ENCODE measurements at places on chromosomes 16 and 17.

DNA sequence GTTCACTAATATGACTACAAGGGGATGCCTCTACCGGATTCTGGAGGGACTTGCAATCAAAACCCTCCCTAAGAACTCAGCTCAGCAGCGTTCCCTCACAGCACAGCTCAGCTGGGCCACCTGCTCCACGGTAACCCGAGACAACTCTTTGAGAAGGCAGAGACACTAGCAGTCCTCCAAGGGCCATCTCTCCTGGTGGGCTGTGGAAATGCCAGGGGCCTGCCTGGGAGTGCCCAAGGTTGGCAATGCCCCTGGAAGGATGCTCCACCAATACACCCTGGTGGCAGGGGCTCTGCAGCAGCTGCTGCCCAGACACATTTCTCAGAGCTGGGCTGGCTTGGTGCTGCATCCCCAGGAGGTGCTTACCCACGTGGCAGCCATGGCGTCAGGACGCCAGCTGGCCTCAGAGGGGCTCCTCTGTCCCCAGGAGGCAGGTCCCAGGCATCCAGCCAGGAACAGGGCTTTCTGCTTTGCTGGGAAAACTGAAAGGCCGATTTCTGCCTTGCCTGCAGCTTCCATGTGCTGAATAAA, 16.5 kb downstream of the CDIP1 start:
- DNase-seq: no peak

DNA sequence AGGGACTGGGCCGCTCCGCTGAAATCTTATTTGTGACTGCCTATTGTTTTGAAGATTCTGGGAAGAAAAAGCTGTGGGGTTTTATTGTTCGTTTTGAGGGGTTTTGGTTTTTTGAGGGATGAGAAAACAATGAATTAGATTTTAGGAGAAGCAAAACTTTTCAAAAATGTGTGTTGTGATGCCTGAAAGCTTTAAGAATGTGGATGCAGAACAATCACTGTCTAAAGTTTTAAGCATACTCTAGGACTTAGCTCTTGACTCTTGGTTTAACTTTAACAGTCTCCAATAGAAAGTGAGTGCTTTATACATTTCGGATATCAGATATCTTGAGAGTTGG, 899 bp downstream of the CFAP52 start:
- DNase-seq: no peak

GRCh38 chr17:77382356-77382911, 241.7 kb downstream of the SEC14L1 start:
- DNase-seq: no peak

DNA sequence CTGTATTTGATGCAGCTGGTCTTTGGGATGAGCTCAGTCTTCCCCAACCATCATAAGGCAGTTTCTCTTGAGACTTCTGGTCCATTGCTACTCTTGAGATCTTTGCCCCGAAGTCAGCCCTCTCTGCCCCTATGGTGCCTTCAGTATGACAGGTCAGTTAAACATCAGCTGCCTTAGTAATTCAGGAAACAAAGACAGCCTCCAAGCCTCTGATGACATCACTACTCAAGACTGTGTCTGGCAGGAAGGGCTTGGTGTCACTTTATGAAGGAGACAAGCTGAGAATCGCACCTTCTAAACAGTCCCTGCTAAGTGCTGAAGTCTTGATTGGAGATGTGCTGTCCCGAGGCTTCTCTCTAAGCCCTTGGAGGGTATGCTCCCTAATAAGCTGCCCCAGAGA, 104.9 kb upstream of the TBX2 start:
- DNase-seq: no peak

- DNase-seq: no peak
Measured at GRCh38 chr16:47734987-47735594, 274.0 kb downstream of the PHKB start.

DNA sequence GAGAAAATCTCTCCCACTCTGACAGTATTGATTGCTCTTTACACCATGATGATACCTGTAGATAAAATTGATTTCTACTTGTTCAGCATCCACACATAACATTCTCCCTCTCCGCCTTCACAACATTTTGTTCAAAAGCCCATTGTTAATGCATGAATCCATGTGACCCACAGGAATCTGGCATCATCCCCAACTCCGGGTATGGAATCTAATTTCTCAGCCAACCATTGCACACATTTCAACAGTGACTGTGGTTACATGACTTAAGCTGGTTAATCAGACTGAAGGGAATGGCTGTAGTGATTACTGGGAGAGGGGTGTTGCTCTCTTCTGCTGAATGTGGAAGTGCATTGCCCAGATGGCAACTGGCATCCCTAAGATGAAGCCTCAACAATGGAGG, 161.4 kb upstream of the C16orf82 start:
- DNase-seq: no peak

- no peak for DNase-seq
Measured at GRCh38 chr17:73358668-73359067, 46.9 kb upstream of the CDC42EP4 start.

- DNase-seq: no peak
Measured at GRCh38 chr16:17331991-17332390, 138.8 kb downstream of the XYLT1 start.

DNA sequence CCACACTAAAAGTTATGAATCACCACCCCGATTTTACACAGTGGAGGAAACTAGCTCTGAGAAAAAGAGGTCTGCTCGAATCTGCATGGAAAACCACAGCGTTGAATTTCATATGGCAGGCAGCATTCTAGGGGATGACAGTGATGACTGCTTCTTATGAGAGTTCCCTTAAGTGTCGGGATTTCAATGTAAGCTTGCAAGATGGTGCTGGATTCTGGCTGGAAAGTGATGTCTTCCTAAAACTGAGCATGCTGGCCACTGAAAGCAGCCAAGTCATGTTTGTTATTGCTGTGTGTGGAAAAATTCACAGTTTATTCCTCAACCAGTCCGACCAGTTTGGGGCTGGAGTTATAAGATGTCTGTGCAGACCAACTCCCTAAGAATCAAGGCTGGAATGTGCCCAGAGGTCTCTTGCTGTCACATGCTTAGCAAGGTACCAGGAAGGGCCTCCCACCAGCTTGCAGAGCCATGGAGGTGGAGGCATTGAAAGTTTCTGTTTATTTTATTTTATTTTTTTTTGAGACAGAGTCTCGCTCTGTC, 37.2 kb upstream of the GAN start:
- DNase-seq: no peak

- DNase-seq: no peak
Measured at GRCh38 chr16:25606069-25606468, 85.7 kb upstream of the HS3ST4 start.

DNA sequence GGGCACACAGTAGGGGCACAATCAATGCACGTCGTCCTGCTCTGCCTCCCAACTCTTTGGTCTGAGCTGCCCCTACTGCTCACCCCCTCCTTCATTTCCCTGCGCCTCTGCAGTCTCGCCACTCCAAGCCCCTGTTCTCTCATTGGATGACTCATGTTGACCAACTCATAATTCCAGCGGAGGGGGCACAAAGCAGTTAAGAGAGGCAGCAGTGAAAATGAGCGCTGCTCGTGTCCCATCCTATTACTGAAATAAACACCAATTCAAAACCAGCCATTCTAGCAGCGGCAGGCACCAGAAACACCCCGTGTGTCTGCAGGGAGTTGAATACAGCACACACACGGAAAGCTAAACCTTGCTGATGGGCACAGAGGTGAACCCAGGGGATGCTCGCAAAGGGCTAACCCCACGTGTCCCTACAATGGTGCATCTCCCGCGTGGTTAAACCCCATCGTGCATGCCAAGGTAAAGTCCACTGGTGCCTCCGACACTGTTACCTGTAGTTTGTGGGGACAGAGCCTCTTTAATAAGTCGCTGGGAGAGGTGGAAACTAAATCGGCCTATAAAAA, 310.4 kb downstream of the XYLT1 start:
- DNase-seq: no peak

GRCh38 chr17:74923538-74924249, 379 bp upstream of the OTOP2 start:
- no peak for DNase-seq

GRCh38 chr17:5068236-5068635, 10.0 kb upstream of the ZFP3 start:
- no peak for DNase-seq

DNA sequence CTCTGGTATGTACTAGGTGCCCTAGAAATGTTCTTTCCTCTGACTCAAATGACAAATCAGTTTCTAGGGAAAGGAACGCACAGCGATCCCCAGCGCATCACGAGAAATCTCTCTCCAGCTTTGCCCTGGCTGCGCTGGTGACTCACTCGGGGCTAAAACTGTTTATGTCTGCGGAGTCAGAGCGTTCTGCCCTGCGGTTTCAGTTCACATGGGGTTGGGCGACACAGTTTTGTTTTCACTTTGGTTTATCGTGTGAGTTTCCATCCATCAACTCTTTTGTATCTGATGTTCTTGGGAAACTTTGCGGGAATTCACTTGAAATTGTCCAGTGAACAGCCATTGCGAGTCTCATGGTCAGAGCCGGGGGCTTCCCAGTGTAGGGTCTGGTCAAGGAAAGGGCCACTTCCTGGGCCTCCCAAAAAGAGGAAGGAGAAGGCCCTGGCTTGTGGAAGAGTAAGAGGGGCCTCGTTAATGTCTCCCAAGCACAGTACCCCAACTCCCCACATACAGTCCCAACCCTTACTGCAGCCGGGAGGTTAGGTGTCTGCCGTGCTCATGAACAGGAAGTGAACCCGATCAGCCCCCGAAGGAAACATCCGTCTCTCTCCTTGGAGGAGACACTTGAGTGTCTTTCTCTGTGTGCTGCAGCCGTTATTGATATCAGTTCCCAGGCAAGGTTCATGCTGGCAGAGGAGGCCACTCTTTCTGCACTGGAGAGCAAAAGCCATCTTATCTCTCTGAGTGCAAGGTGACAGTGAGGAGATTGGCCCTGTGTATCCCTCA, 643.2 kb downstream of the WWOX start:
- DNase-seq: no peak

- DNase-seq: no peak
Measured at GRCh38 chr16:8697965-8698364, 23.5 kb downstream of the ABAT start.

GRCh38 chr16:67023689-67024088, 5.3 kb upstream of the CBFB start:
- DNase-seq: no peak

- DNase-seq: no peak
Measured at GRCh38 chr17:78905116-78905515, 2.1 kb upstream of the CEP295NL start.

DNA sequence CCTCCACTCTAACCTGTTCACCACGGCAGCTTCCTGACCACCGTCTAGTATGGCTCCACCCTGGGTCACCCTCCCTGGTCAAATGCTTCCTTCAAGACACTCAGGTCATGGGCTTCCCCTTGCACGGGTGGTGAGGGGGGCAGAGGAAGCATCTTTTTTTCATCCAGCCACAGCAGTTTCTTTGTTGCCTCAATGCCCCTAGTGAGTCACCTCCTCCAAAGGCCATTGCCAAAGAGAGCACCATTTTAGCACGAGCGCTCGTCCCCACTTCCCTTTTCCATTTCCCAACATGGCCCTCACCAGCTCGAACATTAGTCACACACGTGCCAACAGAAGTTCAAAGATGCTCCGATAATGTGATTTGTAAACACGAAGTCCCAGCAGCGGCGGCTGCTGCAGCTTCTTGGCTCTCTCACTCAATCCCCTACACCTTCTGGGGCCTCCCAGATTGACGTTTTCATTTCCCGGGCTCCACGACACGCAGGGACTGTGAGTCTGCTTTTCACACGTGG, 134.6 kb downstream of the GAS7 start:
- DNase-seq: peak; percentile 82

DNA sequence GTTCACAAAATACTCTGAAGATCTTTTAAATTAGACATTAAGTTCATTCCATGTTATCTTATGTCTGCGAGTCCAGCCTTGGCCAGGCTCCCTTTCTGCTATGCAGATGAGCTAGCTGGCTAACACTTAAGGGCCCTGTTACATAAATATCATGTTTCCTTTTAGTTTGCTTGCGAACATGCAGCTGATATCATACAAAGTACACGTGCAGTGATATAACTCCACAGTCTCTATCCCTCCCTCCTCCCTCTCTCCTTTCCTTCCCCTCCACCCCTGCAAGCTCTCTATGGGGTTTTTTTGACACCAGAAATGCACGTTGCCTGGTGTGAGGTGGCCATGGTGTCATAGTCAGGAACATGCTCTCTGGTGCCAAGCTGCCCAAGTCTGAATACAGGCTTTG, 46.1 kb downstream of the ARHGAP17 start:
- no peak for DNase-seq

GRCh38 chr16:83924686-83925085, 25.8 kb downstream of the MLYCD start:
- no peak for DNase-seq

GRCh38 chr17:67679721-67680120, 38.0 kb upstream of the NOL11 start:
- no peak for DNase-seq

GRCh38 chr17:7858522-7858810, 663 bp downstream of the CYB5D1 start:
- DNase-seq: peak; percentile 27

GRCh38 chr16:24396350-24397271, 140.5 kb downstream of the CACNG3 start:
- no peak for DNase-seq

DNA sequence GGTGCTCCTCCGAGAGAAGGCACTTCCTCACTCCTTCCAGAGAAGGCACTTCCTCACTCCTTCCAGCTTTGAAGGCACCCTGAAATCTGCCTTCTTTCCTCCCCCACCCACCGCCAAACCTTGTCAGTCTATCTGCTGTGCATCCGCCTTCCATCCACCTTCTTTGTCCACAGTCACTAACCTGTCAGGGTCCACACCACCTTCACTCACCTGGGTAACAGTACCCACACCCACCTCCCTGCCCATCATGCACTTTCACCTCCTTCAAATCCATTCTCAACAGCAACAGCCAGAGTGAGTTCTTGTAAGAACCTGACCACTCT, 5.2 kb downstream of the CCDC102A start:
- no peak for DNase-seq

- no peak for DNase-seq
Measured at GRCh38 chr16:89944773-89945172, 3.8 kb upstream of the DEF8 start.

- no peak for DNase-seq
Measured at GRCh38 chr16:30585022-30585399, 486 bp downstream of the ZNF785 start.

DNA sequence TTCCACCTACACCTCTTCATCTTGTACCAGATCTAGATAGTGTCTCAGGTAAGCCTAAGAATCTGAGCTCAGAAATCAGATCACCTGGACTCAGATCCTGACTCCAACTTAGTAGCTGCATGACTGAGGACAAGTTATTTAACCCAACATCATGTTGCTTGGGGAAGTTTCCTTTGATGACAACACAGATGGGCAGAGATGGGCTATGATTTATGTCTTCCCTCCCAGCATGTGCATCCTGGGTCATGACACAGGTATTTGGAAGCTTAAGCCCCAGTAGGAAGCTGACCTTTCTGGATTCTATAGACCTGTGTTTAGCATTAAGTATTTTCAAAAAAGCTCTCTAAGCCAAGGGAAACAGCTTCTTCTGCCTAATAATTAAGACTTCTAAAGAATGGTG, 12.4 kb upstream of the HEATR6 start:
- DNase-seq: no peak

DNA sequence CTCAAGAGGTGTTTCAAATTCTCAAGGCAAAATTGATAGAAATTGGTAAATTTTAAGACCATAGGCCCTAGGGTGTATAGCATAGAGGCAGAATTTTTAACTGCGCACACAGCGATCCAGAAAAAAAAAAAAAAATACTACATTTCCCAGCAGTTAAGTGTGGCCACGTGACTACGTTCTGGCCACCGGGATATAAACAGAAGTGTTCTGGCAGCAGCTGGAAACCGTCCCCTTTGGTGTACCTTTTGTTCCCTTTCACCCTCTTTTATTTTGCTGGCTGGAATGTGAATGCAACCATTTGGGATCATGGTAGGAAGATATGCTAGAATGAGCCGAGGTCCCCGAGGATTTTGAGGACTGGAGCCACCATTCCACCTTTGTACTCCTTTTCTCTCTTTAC, 52.7 kb upstream of the AKAP1 start:
- DNase-seq: no peak

Measured in AML-193 (cell line).